ENCODE measurements at places on chromosomes 12 and 14.

- no peak overlapping the region for H3K4me3 ChIP-seq
- peaks cover 34% of the 10 kb centered on the region for H3K4me1 ChIP-seq
- H3K27me3 ChIP-seq: peaks cover 25% of the 10 kb centered on the region
- no peak for DNase-seq
- no peak overlapping the region for H3K27ac ChIP-seq
These were observed 121.6 kb downstream of the SCARB1 start for GRCh38 chr12:124742111-124742510.

- no peak overlapping the region for H3K4me3 ChIP-seq
- DNase-seq: no peak
These were observed 67.6 kb upstream of the CFL2 start for GRCh38 chr14:34782031-34782430.

GRCh38 chr12:132610051-132610759, at the start of gene LRCOL1:
TSS of gene LRCOL1 (minus strand) at chr12:132610582. CDS start at chr12:132606251, 4,331 bp downstream.
- no peak for DNase-seq
- no peak within 1 kb of the TSS for H3K27ac ChIP-seq
- H3K4me3 ChIP-seq: no peak within 1 kb of the TSS
- peaks cover 30% of the 10 kb centered on the region for H3K27me3 ChIP-seq
- H3K36me3 ChIP-seq: no peaks in the 10 kb centered on the region

- H3K27me3 ChIP-seq: no peaks in the 10 kb centered on the region
- no peaks in the 10 kb centered on the region for H3K4me1 ChIP-seq
- no peak for DNase-seq
- H3K4me3 ChIP-seq: no peak overlapping the region
- no peaks in the 10 kb centered on the region for H3K36me3 ChIP-seq
These were observed 152.4 kb downstream of the KIF26A start for GRCh38 chr14:104290756-104291122.

DNA sequence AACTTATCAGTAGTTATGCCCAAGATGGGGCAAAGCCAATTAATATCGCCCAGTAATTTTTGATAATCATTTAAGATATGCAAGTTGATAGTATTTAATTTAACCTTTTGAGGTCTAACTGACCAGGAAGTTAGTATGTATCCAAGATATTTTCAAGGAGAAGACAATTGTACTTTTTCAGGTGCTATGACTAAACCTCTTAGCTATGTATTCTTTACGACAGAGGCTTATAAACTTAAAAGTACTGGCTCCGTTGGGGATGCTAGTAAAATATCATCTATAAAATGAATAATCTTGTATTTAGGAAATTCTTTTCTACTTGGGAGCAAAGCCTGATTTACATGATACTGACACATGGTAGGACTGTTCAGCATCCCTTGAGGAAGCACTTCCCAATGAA, 40.3 kb downstream of the TMTC3 start:
- H3K27ac ChIP-seq: no peak overlapping the region
- no peaks in the 10 kb centered on the region for H3K27me3 ChIP-seq
- H3K4me1 ChIP-seq: no peaks in the 10 kb centered on the region
- peaks cover 46% of the 10 kb centered on the region for H3K36me3 ChIP-seq
- H3K4me3 ChIP-seq: no peak overlapping the region

GRCh38 chr12:49706351-49707127, 666 bp downstream of the FMNL3 start:
- no peak for DNase-seq
- peaks cover 47% of the 10 kb centered on the region for H3K4me1 ChIP-seq
- peak overlapping the region; percentile 90 for H3K4me3 ChIP-seq
- peaks cover 22% of the 10 kb centered on the region for H3K27me3 ChIP-seq

- H3K4me3 ChIP-seq: no peak overlapping the region
- peaks cover 38% of the 10 kb centered on the region for H3K4me1 ChIP-seq
- H3K27ac ChIP-seq: no peak overlapping the region
- H3K36me3 ChIP-seq: peaks cover 58% of the 10 kb centered on the region
These were observed 67.6 kb downstream of the FOXN3 start for GRCh38 chr14:89349171-89350008.

GRCh38 chr12:70240673-70241072, 2.6 kb upstream of the CNOT2 start:
- peak overlapping the region; percentile 71 for H3K27ac ChIP-seq
- H3K4me1 ChIP-seq: peaks cover 42% of the 10 kb centered on the region
- no peak overlapping the region for H3K4me3 ChIP-seq
- H3K36me3 ChIP-seq: peaks cover 57% of the 10 kb centered on the region

DNA sequence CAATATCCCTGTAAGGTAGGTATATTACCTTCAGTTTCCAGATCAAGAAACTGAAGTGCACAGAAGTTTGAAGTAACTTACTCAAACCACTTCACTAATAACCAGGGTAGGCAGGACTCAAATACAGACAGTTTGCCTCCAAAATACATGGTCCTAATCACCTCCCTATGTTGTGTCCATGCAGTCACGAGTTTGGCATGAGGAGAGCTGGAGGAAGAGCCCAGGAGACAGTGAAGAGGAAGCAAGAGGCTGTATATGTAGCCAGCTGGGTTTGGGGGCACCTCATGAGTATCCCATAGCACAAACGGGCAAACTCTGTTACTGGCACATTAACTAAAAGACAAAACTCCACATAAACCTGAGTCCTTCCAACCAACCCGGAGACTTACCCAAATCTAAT, 79.2 kb downstream of the DUSP16 start:
- peaks cover 69% of the 10 kb centered on the region for H3K36me3 ChIP-seq
- no peak for DNase-seq
- peak overlapping the region; percentile 67 for H3K4me3 ChIP-seq
- H3K4me1 ChIP-seq: peaks cover 66% of the 10 kb centered on the region

DNA sequence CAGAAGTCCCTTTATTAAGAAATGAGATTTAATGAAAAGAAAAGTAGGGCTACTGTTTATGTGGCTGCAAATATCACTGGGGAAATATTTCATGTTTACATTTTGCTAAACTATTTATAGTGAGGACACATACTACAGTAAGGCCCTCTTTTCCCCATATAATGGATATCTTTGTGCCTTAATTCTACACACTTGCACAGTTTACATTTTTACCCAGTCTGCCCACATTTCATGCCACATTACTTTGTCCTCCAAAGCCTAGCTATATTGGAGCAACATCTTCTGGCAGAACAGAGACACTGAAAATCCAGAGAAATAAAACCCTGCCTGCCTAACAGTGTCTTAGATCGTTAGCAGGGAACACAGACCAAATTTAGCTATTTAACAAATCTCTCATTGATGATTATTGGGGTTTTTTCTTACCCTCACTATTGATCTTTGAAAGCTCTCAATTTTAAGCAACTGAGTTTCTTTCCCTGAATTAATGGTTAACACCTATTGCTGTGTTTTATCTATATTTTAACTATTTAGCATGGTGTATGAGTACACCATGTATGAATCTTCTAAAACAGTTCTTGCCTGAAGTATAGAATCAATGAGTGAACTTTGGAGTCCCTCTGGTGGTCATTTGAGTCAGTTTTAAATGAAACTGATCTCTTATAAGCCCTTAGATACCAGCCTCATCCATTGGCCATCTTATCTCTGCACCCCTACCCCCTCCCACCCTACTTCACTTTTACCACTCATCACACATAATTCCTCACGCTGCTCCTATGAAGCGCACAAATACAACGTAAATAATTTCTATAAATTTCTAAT, 170.2 kb downstream of the BCAT1 start:
- no peak for DNase-seq
- no peak overlapping the region for H3K4me3 ChIP-seq
- H3K27ac ChIP-seq: no peak overlapping the region
- H3K4me1 ChIP-seq: no peaks in the 10 kb centered on the region
- peaks cover 4% of the 10 kb centered on the region for H3K27me3 ChIP-seq

- no peak overlapping the region for H3K4me3 ChIP-seq
- H3K27me3 ChIP-seq: no peaks in the 10 kb centered on the region
- no peaks in the 10 kb centered on the region for H3K4me1 ChIP-seq
- peaks cover 29% of the 10 kb centered on the region for H3K36me3 ChIP-seq
These were observed 12.9 kb downstream of the BRAP start for GRCh38 chr12:111672822-111673381.

- H3K27me3 ChIP-seq: no peaks in the 10 kb centered on the region
- no peak for DNase-seq
- H3K4me1 ChIP-seq: peaks cover 1% of the 10 kb centered on the region
- H3K4me3 ChIP-seq: no peak overlapping the region
- no peaks in the 10 kb centered on the region for H3K36me3 ChIP-seq
- H3K27ac ChIP-seq: no peak overlapping the region
These were observed 114.2 kb upstream of the EEA1 start for GRCh38 chr12:93043192-93043876.

DNA sequence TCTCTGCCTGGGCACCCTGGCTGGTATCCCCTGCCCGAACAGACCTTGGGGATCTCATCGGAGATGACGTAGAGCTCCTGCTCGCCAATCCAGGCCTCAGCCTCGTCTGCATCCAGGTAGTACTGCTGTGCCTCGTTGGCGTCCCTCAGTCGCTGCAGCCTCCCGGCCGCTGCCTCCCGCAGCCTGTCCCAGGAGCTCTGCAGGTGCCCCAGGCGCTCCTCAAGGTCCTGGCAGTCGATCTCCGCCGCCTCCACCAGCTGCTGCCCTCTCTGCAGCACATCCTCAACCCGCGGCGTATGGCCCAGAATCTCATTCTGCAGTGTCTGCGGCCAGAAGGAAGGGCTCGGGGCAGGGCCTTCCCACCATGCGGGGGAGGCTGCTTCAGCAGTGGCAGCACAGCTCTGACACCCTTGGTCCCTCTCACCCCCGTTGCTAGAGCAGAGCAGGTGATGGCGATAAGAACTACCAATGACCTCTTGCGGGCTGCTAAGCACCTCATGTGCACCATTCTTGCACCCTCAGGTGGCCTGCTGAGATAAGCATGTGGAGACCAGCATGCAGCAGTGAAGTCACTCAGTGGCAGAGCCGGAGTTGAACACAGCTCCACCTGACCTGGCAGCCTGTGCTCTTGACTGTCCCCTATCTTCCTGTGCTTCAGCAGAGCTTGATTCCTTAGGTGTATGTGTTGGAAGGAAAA, 71.0 kb downstream of the PLEKHG3 start:
- no peak for DNase-seq
- no peaks in the 10 kb centered on the region for H3K36me3 ChIP-seq
- no peak overlapping the region for H3K27ac ChIP-seq
- no peaks in the 10 kb centered on the region for H3K27me3 ChIP-seq
- H3K4me3 ChIP-seq: no peak overlapping the region

DNA sequence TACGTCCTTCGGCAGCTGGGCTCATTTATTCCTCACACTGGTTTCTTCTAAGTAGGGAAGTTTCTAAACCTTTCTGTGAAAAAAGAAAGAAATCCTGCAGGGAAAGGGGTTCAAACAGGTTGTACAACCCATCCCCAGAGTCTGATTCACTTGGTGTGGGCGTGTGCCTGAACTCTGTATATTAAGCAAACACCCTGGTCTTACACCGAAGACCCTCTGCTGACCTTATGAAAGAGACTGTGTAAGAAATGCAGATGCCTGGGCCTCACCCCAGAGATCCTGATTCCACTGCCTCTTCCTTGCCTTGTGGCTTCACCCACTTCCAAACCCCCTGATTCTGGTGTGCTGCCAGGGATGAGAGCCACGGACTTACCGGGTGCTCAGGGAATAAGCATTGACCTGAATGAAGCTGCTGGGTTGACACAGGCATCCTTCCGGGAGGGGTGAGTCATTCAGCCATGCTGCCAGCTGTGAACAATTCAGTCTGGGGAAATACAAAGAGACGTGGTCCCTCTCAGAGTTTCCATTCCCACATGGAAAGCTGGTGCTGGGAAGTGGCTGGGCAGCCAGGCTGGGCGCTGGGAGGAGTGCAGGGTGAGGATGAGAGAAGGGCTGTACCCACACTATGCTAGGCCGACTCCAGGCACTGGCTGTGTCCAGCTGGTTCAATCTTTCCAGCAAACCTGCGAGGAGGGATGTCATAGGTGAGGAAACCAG, 26.5 kb upstream of the ACTN1 start:
- no peaks in the 10 kb centered on the region for H3K27me3 ChIP-seq
- H3K4me1 ChIP-seq: peaks cover 11% of the 10 kb centered on the region
- no peaks in the 10 kb centered on the region for H3K36me3 ChIP-seq

- no peak overlapping the region for H3K27ac ChIP-seq
- H3K36me3 ChIP-seq: no peaks in the 10 kb centered on the region
- H3K4me1 ChIP-seq: no peaks in the 10 kb centered on the region
- DNase-seq: no peak
These were observed 418.2 kb downstream of the BCAT1 start for GRCh38 chr12:24530689-24531088.

DNA sequence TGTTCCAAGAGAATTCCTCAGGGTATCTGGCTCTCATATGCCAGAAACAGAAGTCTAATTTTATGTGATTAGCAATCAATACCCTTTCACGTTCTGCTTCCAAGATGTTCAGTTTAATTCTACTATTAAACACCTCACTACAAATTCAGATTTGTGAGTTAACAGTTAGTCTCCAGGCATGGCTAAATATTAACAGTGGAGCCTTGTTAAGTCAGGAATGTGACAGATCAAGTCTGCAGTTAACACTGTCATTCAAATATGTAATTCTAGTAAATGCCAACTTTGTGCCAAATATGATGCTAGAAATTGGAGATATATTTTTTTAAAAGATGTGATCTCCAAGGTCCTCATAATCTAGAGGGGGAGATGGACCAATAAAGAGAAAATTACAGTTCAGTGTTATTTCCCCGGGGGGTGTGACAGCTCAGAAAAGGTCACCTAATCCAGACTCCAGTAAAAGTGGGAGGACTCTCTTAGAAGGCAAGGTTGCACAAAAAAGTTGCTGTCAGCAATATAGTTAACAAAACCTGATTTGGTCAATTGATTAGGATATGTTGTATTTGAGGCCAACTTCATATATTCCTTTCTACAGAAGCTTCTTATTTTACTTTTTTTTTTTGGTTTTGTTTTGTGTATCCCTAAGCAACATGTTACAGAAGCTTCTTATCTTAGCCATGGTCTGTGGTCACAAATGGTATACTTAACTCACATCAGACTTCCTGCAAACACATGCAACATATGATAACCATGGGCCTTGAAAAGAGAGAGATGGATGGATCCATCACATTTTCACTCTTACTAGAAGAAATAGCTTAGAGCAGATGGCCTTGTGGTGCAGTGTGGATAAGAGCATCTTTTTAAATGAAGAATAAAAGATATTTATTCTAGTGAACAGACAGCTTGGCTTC, 18.4 kb upstream of the RNU6-7 start:
- H3K27me3 ChIP-seq: peaks cover 10% of the 10 kb centered on the region
- DNase-seq: no peak
- no peak overlapping the region for H3K4me3 ChIP-seq
- H3K36me3 ChIP-seq: peaks cover 3% of the 10 kb centered on the region

DNA sequence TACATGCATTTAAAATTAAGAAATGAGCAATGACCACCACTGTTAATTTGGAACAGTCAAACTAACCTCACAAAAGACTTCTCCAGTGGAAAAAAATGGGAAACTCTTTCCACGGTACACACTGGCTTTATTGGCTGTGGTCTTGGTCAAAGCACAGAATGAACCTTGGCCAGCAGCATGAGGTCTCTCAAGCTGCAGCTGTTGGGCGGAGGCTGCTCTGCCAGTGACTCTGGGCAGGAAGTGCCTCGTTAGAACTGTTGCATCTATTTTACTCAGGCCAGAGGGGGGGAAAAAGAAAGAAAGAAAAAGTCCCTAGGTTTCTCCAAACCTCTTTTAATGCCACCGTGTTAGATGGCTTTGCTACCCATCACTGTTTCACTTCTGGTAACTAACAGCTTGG, 279.8 kb upstream of the DIO2 start:
- H3K4me3 ChIP-seq: no peak overlapping the region
- H3K36me3 ChIP-seq: peaks cover 2% of the 10 kb centered on the region
- no peaks in the 10 kb centered on the region for H3K27me3 ChIP-seq
- DNase-seq: no peak
